ENCODE measurements at places on chromosomes 7 and 10.

DNA sequence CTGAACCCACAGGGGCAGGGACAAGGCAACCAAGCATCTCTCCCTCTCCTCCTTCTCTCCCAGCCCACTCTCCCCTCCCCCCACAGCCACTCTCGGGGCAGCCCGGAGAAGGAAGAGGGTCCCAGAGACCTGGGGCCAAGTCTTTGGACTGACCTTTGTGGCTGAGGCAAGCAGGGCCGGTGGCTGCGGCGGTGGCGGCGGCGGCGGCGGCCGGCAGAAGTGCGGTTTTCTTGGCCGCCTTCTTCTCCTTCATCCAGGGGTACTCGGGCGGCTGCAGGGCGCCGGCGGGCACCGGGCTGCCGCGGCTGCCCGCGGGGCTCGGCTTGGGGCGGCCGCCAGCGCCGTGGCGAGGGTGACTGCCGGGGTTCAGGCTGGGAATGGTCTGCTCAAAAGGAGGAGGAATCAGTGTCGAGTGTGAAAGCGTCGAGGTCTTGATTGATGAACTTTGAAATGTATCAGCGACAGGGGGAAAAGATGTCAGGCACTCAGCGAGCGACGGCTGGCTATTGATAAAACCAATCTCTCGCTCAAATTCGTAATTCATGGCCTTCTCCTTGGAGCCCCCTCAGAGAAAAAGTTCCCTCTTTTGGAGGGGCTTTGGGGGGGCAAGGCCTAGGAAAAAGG lies 414 bp downstream of the HOXA2 start:
- no peak for DNase-seq

- no peak for DNase-seq
These were observed 235.8 kb upstream of the IGFBP3 start for GRCh38 chr7:46156853-46157252.

DNA sequence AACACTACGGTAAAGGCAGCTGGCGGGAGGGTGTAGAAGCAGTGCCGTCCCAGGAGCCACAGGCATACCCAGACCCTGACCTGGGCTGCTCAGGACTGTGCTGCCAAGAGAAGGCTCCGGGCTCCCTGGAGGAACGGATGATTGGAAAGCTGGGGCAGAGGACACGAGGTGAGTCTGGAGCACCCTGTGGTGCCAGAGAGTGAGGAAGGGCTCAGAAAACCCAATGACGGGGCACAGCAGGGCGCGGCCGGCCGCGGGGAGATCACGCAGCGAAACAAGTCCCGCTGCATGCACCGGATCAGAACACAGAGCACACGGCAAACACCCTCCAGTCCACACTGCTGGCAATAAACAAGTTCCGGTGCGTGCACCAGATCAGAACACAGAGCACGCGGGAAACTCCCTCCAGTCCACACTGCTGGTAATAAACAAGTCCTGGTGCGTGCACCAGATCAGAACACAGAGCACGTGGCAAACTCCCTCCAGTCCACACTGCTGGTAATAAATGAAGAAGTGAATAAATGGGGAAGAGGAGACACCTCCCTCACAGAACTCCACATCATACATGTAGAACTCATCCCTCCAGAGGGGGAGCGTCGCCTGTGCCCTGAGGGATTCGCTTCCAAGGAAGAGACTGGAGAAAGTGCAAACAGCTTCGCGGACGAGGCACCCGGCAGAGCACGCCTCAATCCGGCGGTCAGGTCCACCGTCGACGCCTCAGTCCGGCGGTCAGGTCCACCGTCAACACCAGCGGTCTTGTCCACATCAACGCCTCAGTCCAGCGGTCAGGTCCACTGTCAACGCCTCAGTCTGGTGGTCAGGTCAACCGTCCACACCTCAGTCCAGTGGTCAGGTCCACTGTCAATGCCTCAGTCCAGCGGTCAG lies 265.0 kb downstream of the MAD1L1 start:
- DNase-seq: no peak

DNA sequence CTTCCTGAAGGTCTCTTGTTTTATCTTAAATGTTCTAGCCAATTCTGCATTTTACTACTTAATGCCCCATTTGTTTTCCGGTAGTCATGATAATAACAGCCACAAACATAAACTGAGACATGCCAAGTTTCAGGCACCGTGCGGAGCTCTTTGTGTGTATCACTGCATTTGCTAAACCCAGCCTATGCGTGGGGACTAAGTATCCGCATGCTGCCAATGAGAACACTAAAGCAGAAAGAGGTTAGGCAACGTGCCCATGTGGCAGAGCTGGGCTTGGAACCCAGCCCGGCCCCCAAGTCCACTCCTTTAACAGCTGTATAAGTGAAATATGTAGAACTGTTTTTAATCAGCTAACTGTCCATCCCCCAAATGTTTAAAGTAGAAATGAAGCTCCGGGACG lies 54.1 kb downstream of the SLIT1 start:
- DNase-seq: no peak

GRCh38 chr10:119080521-119081259 lies at the start of gene EIF3A:
Gene EIF3A, minus strand, starts transcription at chr10:119080817. Its CDS starts 141 bp downstream, at chr10:119080676.
- DNase-seq: peak; percentile 96

DNA sequence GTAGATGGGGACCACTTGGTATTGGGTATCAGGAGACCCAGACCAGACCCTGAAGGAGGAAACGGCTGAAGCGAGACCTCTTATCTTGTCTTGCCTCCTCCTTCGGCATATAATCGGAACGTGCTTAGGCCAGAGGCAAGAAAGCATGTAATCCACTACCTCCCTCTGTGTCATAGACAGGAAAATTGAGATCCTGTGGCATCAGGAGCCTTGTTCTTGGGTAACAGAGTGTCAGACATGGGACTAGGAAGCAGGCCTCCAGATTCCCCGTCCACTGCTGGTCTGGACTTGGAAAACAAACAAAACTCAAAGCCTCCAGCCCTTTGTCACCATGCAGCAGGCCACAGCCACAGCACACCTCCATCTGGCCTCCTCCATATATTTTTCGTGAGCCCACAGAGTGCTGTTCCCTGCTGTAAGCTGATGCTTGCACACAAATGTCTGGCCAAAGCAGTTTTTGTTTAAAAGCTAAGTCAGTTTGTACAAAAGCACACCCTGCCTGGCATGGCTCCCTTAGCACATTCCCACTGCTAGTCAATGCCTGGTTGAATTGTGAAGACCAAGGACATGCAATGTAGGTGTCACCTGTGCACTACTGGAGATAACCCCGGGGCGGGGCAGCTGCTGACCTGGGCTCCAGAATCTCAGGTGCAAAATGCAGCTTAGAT lies 510.9 kb downstream of the RPS24 start:
- no peak for DNase-seq

GRCh38 chr7:9719303-9719702 lies 1254.4 kb upstream of the PHF14 start:
- no peak for DNase-seq

DNA sequence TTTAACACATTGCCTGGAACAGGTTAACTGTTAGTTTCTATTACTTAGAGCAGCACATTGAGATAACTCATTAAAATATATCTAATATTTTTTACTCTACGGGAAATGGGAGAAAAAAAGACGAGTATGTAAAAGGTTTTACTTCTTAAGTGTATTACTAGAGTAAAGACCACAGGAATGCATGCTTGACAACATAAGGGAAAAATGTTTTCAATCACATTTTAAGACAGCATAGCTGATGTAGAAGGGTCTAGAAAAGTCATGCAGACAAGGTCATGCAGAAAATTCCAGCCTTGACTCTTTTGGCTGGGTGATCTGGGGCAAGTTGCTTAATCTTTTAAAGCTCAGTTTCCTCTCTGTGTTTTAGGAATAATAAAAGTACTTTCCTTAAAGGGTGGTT lies 806.2 kb downstream of the CNTNAP2 start:
- DNase-seq: no peak

DNA sequence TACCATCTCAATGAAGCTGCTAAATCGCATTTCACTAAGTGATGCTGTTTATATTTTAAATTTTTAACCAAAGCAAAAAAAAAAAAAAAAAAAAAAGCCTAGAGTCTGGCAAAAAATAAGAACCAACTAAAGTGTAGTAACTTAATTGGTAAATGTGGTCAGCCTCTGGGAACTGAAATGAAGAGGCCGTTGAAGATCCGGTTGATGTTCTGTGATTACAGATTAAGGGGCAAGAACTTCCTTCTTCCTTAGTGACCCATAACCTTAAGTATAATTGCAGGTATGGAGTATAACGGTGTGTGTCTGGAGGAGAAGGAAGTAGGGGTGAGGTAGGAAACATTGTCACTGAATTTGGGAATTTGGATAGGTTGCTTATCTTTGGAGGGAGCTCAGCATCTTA lies 7.7 kb upstream of the SRGN start:
- DNase-seq: no peak

- DNase-seq: no peak
These were observed 15.6 kb downstream of the SMKR1 start for GRCh38 chr7:129517931-129518330.

DNA sequence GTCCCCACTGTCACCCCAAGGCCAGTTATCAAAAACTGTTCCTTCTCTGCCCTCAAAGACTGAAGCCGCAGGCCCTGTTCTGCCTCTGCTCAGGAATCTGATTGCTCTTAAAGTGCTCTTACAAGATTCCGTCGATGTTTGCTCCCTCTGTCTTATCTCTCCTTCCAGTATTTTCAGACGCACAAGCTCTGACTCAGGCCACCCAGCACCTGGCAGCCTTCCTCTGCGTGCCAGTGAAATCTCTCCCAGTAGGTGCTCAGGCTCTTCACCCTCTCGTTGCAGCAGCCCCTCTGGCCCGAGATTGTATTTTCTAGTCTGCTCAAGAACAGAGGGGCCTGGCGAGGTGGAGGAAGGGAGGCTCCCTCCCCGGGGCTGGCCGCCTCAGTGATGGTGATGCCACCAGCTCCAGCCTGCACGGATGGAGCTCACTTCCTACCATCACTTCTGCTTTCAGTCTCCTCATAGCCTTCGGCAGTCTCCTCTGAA lies 276.2 kb downstream of the USP6NL start:
- no peak for DNase-seq

DNA sequence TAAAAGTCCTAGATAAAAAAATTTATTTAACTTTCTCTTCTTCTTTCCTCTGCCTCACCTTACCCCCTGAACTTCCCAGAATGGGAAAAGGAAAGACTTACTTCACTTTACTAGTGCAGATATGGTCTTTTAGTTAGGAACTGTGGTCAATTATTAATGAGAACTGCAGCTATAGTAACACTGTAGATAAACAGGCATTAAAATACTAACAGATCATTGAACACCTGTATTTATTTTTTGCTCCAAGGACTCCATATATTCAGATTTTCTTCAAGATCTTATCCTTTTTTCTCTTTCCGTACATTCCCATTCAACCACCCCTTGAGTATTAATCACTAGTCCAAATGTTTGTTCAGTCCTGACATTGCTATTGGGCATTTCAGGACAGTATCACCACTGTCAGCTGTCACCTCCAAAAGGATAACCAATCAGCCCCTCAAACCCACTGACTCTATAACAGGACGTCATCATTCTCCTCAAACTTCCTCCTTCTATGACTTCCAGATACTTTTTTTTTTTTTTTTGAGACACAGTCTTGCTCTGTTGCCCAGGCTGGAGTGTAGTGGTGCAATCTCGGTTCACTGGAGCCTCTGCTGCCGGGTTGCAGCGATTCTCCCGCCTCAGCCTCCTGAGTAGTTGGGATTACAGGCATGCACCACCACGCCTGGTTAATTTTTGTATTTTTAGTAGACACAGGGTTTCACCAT lies 4.2 kb downstream of the CPVL start:
- peak; percentile 78 for DNase-seq

DNA sequence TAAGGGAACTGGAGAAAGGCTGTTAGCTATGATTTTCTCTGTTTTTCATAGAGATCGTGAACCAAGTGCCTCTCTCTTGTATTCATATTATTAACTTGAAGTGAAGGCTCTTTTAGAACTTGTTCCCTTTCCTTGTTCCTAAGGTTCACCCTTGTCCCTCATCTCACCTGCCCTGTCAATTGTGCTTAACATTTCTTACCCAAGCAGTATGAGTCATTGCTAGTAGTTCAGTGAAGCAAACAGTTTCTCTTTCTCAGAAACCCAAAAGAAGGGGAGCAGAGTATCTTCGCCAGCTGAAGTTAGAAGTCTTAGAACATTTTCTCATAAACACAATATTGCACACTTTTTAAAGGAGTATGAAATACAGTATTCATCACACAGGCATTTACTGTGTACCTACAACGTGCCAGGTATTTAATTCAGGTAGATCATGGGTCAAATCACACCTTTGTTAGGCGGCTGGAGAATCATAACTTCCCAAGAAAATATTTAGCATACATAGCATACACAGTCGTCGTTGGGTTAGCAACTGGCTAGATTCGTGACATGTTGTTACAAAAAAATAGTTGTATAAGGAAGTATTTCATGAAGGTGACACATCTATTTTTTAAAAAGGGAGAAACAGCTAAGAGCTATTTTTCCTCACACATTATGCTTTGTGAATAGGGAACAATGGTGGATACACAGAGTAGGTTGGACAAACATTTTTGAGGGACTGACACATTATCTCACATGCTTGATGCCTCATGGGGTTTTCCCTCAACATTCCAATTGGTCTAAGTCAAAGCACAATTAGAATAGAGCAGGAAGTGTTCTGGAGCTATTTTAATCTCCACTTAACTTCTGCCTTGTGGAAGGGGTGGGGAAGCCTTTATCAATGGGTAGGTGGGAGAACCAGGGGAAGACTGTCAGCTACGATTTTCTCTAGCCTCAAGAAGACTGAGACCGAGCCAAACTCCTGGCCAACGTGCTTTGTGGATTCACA lies 13.2 kb downstream of the HDAC9 start:
- DNase-seq: no peak

DNA sequence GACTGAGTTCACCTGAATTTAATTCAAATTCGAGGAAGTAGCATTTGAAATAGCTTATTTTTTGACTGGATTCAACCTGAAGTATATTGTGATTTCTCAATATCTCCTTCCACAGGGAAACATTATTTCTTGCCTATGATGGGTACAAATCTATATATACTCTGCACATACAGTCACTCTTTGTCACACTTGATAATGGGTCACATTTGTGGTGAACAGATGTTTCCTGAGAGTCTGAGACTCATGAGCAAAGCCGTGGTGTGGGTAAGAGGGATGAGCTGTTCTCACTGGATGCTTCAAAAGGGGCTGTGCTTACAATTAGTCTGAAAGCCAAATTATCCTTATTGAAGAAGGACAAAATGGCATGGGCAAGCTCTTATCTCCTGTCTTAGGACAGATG lies 18.0 kb upstream of the TBXAS1 start:
- no peak for DNase-seq

DNA sequence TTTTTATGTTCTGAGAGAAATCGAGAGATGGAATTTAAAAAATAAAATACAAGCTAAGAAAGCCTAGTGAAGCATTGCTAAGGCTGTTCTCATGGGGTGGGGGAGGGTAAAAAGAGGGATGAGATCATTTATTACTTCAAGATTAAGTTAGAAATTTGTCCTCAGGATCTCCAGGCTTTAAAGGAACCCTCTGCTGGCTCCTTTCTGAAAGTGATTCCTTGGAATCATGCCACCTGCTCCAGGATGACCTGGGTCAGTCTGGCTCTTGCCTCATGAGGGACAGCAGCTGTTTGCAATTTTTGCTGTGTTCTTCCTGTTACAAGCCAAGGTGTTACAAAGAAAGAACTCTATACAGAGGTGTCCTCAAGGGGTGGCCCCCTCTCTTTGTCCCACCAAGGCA lies 69.8 kb downstream of the CDK1 start:
- no peak for DNase-seq

GRCh38 chr7:66150471-66150870 lies 35.8 kb downstream of the CRCP start:
- DNase-seq: no peak

- DNase-seq: no peak
These were observed 52.8 kb upstream of the DNAJB12 start for GRCh38 chr10:72407471-72407870.
